ENCODE measurements at places on chromosomes 12 and 14.

DNA sequence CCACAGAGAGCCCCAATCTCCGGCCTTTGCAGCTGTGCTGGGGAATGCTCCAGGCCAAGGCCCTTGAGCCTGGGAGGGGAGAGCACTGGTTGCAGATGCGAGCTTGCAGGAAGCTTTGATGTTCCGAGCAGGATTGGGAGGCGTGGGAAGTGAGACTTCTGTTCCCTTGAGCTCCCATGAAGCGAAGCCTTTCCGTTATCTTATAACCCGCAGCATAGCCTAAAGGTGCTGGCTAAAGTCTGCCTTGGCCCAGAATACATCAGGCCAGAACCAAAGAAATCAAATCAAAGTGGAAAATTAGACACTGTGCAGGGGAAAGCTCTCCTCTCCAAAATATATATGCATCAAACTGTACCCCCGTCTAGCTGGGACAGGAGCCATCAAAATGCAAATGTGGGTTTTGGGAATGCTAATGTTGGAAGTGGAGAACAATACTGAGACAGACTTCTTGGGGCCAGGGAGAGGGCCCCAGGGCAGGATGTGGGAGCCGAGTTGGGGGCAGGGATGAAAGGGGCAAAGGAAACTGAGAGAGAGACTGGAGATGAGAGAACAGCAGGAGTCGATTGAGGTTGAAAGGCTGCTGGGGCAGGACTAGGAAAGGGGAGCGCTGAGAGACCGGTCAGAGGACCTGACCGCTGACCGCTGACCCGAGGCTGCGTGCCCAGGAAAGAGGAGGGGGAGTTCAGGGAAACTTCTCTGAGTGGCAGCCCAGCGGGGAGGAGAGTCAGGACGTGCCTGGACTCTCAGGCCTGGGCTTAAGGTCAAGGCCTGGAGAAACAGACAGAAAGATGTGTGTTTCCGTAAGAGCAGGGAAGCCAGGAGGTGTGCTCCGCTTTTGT is 152.2 kb upstream of the PARP11 start:
- no peak for DNase-seq

DNA sequence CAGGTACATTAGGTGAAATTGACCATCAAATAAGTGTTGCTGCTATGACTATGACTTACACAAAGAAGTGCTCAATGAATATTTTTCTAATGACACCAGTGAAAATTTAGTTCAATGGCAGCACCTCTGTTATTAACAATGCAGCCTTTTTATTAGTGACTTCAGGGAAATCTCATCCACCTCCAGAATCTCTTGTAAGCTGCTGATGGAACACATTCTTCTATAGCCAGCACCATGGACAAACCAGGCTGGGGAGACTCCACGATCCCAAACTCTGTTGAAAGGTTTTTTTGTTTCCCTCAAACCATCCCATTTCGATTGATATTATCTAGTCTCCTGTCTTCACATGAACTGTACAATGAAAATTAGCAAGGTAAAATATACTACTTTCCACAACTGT is 265.9 kb downstream of the ITPR2 start:
- no peak for DNase-seq

- DNase-seq, result no peak
Measured at GRCh38 chr14:50101417-50101816, 15.0 kb downstream of the VCPKMT start.

DNA sequence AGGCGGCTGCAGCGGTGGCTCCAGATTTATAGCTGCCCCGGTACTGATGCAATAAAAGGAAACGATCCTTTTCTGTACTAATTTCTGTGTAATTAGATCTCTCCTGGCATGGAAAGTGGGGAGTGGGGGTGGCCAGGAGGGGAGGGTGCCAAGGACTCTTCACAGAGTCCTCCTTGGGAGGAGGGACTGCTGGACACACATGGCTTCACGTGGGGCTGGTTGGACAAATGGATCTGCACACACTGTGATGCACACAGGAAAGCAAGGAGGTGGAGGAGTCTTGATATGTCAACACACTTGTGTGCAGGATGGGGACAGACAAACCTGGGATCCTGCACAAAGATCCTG is 23.8 kb upstream of the ATP5MC2 start:
- no peak for DNase-seq

DNA sequence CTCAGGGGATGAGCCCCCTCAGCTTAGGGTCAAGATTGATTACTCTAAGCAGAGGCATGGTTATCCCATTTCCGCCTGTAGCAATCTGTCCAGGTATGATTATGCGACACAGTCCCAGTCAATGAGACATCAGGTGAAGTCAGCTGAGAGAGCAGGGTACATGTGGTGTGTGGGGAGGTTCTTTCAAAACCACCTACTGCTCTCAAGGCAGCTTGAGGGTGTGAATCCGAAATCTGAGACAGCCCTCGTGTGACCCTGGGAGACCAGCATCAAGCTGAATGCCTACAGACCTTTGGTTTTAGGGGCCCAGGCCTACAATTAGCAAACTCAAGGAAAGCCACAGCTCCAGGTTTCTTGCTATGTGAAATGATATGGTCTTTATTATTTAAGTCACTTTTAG is 275.7 kb downstream of the ITPR2 start:
- DNase-seq, result no peak

GRCh38 chr12:112017041-112017440 is 3.8 kb downstream of the ERP29 start:
- no peak for DNase-seq
